Left lung (tissue), 14 donors: ENCODE measurements at places on chromosomes 2 and 18. TPM values are rescaled to one million over a fixed set of nuclear protein-coding genes. Genes with fewer than 3 reads are reported as not detected.

- DNase-seq, result no peak
These were observed 37.6 kb upstream of the ITGA6 start for GRCh38 chr2:172389685-172390339.

DNA sequence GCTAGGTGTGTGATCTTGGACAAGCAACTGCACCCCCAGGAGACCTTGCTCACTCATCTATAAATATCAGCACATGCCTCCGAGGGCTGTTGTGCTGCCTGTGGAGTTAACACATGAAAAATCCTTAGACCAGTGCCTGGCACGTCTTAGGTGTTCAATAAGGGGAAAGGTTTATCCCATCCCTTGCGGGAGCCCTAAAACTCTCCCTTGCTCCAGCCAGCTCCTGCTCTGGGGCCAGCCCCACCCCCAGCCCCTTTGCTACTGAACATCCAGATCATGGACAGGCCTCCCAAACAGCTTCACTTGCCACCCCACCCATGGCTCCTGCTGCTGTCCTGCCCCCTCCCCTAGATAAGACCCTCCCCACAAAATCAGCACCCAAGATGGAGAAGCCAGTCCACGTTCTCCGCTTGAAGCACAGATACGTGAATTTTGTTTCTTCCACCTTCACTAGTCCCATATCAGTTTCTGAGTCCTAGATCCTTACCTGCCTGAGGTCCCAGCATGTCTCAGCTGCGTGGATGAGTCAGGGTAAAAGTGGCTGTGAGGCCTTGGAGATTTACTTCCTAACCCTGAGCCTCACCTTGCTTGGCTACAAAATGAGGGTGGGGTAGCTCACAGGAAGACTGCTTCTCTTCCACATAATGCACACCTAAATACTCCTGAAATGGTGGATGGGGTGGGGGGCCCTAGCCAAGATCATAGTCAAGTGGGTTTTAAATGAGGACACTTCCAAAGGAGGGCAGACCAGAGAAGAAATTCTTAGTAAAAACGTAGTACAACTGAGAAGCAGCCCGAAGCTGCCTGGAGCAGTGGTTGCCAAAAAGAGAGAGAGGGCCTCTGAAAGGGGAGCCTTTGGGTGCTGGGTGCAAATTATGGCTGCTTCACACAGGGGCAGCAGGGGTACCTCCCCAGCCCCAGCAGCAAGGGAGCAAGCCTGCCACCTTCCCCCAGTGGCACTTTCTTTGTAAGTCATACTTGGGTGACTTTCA, 40.4 kb downstream of the C1QL2 start:
- DNase-seq, result no peak

DNA sequence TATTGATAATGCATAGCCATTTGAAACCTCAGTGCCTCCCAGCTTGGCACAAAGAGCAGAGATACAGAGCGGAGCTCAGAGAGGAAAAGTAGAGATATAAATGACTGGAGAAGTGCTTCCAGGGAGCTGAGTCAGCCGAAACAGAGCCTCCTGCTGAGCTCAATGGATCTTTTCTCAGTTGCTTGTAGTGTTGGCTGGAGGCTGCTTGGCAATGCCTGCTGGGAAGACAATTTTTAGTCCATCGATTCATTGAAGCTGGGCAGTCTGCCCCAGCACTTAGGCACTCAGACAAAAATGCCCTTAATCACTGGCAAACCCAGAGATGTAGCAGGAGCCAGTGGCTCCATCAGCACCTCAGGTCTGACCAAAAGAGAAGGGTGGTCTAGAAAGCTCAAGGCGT, 81.3 kb upstream of the SETBP1 start:
- no peak for DNase-seq

- DNase-seq, result no peak
These were observed 232.3 kb upstream of the MEIS1 start for GRCh38 chr2:66202586-66202985.

DNA sequence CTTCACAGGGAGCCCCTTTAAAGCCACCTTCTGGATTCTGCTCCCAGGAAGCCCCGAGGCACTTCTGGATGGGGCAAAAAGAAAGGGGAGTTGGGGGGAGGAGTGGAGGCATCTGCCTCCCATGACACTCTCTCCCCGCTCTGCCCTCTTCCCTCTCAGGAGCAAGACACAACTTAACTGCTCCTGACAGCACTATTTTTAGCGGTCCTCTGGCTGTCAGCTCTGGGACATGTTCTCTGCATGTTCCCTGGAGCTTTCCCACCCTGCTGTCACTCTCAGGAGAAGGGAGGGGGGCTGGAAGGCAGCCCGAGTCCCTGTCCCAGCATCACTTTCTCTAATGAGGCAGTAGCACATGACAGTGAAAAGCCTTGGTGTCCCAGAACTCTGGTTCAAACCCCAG, 32.3 kb downstream of the PLB1 start:
- no peak for DNase-seq

DNA sequence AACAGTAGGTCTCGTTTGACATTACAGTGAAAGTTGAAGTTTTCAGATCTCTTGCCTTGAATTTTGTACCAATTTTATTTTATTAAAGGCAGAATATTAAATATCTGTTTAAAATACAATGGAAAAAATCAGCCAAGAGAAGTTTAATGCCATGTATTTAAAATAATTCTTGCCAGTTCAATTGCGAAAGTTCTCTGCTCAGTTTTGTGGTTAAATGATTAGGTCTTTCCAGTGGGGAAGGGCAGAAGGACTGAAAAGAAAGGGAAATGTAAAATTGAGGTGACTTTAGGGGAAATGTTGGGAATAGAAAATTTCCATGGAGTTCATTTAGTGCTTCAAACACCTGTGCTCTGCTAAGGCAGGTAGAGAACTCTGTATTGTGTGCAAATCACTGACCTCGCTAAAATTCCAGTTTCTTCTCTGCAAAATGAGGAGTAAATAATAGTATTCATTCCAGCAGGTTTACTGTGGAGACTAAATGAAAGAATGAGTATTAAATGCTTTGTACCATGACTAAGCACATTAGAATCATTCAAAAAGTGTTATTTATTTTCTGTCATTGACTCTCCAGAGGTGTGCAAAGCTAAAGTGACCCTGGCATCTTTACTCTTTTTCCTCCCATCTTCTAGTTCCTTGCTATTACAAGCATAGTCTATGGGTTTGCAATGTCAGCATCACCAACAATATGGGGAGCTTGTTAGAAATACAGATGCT, 74.4 kb downstream of the KIAA1328 start:
- DNase-seq, result no peak

- DNase-seq, result peak; percentile 90
These were observed at the start of gene GULP1 for GRCh38 chr2:188291617-188292347. GULP1 (plus strand) TSS chr2:188291874; CDS start chr2:188477703, 185,829 bp downstream.

DNA sequence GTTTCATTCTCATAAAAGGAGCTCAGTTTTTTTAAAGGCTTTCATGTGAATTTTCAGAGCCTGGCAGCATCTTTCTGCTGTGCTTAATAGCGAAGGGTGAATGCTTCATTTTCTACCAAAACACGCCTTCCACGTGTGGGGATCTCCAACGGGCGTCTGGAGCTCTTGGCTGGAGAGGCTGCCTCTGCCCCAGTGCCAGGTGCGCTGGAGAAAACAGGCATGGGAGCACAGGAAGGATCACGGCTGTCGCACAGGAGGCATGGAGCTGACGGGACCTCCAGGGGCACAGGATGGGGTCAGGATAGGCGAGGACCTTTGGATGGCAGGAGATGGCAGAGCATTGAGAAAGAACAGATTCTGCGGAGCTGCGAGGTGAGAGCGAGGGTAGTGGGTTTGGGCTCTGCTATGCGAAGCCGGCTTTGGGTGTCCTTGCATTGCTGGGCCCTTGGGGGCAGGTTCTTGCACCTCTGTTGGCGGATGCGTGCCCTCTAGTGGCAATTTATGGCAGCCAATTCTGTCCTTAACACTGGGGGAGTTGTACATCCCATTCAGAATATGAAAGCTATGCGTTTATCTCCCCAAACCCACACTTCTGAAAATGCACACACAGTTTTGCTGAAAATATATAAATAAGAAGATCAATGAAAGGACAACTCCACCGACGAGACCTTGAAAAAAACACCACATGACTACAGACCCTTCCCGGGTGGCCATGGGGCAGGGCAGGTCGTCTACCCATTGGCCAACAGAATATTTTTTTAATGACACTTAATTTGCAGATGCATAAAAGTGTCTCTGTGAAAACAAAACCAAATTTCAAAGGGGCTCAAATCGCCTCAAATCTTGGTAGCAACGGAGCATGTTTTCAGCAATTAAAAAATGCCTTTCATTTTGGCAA, 90.4 kb upstream of the SLC35G4 start:
- DNase-seq, result peak; percentile 26

CREG2 gene
- total RNA-seq, result not detected

CDH20 gene
- total RNA-seq, result not detected

FAP gene
- 15.0 TPM for total RNA-seq

TBR1 gene
- total RNA-seq, result not detected
